Eye (tissue), 1 donor: ENCODE measurements at places on chromosomes 11 and 22.

GRCh38 chr22:45009606-45010531, at the start of gene PHF21B:
Gene PHF21B (minus strand): TSS chr22:45010005. CDS start chr22:45009549, 456 bp downstream.
- peak; percentile 94 for DNase-seq

DNA sequence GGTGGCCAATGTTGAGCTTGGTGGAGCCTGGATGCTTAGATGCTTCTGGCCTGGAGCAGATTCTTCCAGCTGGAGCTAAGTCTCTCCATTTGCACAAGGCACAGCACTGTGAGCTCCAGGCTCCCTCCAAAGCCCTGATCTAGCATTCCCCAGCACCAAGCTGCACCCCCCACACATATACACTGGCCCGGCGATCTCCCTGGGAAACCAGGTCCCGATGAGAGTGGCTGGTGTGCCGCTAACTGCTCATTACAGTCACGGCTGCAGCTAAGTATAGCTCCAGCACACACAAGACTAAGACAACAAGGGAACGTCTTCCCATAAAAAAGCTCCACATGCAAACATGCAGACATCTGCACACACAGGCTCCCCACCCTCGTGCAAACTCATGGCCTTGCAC, 17.6 kb downstream of the KCNC1 start:
- no peak for DNase-seq

DNA sequence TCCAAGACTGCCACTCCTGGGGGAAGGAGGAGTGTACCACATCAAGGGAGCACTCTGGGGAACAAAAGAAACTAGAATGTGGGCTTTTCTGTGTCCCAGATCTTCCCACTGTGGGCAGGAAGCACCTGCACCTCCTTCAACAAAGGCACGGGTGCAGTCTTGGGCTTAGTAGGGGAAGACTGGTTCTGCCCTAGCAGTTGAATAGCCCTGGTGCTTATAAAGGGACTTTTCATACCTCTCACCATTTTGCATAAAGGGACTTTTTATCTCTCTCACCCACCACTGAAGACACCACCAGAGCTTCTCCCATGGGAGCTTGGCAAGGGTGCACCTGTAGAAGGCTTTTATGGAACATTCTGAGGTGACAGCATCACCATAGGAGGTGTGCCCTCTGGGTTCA, 65.8 kb upstream of the MS4A8 start:
- no peak for DNase-seq

DNA sequence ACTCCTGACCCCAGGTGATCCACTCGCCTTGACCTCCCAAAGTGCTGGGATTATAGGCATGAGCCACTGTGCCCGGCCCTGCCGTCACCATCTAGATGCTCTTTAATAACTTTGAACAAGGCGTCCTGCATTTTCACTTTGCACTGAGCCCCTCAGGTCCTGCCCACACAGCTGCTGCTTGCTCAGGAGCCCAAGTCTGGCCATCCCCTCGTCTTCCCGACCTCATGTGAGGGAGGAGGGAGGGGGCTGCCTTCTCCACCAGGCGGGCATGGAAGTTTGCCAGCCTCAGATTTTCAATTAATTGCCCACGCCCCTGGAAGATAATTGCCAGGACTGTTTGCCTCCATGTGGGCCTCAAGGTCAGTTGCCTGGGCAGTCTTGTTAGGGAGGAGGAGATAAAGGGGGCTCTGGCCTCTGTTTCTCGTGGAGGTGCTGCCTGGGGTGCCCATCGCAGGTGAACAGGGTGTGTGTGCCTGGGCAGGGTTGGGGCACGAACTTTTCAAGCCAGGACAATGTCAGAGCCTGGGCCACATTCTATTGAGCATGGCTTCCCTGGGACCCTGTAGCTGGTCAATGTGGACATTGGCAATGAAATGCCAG, 27.9 kb upstream of the MYEOV start:
- no peak for DNase-seq

- no peak for DNase-seq
Observed at GRCh38 chr11:64858467-64859263, 14.2 kb upstream of the CDC42BPG start.

DNA sequence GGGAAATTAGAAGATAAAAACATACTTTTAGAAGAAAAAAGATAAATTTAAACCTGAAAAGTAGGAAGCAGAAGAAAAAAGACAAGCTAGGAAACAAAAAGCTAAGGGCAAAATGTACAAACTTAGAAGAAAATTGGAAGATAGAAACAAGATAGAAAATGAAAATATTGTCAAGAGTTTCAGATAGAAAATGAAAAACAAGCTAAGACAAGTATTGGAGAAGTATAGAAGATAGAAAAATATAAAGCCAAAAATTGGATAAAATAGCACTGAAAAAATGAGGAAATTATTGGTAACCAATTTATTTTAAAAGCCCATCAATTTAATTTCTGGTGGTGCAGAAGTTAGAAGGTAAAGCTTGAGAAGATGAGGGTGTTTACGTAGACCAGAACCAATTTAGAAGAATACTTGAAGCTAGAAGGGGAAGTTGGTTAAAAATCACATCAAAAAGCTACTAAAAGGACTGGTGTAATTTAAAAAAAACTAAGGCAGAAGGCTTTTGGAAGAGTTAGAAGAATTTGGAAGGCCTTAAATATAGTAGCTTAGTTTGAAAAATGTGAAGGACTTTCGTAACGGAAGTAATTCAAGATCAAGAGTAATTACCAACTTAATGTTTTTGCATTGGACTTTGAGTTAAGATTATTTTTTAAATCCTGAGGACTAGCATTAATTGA, 1.0 kb downstream of the MALAT1 start:
- peak; percentile 86 for DNase-seq

GRCh38 chr22:49934160-49934890, 15.9 kb downstream of the CRELD2 start:
- DNase-seq = no peak

DNA sequence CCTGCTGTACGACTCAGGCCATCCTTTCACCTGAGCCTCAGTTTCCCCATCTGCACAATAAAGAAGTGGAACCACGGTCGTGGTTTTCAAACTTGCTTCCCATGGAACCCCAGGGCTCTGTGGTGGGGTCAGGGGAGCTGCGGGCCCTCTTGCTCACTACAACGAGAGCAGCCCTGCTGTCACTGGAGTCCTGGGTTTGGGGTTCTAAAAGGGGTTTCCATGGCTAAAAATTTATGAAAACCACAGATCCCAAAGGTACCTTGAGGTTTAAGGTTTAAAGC, 45.4 kb upstream of the CARS1 start:
- DNase-seq = no peak

DNA sequence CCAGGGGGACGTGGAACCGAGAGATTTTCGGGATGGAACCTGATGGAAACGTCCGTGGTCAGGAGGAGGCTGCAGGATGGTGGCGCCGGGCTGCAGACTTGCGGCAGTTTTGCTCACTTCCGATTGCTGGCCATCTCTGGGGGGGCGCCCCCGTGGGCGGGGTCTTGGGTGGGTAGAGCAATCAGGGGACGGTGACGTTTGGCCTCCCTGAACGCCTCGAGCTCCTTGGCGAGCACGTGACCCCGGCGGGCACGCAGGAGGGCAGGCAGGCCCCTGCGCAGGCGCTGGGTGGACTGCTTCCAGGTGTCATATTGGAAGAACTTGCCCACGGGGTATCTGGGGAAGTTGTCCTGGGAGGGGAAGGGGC, 6.3 kb downstream of the IGF2 start:
- peak; percentile 21 for DNase-seq

- DNase-seq = no peak
Observed at GRCh38 chr11:21817696-21818095, 375.2 kb upstream of the ANO5 start.

GRCh38 chr11:61911701-61912529, 5.5 kb downstream of the RAB3IL1 start:
- DNase-seq = no peak

DNA sequence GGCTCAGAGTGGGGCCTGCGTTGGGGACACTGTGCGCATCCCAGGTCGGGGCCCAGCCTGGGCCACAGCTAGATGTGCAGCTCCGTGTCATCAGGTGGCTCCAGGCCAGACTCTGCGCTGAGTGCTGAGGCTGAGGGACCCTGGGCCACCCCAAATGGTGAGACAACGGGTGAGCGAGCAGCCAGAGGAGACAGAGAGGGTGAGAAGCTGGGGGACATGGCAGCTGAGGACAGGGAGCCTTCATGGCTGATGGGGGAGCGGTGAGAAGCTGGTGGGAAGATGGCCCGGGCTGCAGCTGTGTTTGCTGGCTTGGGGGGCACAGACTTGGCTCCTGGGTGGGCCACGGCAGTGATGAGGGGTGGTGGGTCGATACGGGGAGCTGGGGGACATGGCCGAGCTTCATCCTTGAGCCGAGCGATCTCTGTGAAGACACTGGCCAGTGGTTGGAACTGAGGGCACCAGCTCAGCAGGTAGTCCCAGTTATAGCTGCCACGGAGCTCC, 2.5 kb upstream of the TPP1 start:
- DNase-seq = no peak

DNA sequence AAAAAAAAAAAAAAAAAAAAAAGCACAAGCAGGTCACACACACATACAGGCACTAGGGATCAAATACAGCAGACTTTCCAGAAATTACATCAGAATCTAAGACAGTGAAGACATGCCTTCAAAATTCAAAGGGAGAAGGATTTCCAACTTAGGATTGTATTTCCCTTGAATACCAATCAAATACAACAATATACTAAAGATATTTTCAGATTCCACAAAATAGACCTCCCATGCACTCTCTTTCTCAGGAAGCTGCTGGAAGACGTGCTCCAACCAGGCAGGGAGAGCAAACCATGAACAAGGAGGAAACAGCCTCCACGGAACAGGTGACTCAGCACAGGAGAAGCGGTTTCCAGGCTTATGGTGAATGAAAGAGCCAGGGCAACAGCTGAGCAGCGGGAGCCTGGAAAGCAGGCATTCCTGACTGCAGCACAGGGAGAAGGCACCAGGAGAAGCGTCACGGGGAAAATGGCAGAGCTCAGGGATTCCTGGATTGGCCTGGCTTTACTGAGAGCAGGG, 32.0 kb downstream of the TMEM184B start:
- DNase-seq = peak; percentile 58

GRCh38 chr11:2131371-2132236, 7.6 kb downstream of the IGF2 start:
- DNase-seq = no peak

- no peak for DNase-seq
Observed at GRCh38 chr11:60069450-60069849, 13.0 kb downstream of the MS4A3 start.

DNA sequence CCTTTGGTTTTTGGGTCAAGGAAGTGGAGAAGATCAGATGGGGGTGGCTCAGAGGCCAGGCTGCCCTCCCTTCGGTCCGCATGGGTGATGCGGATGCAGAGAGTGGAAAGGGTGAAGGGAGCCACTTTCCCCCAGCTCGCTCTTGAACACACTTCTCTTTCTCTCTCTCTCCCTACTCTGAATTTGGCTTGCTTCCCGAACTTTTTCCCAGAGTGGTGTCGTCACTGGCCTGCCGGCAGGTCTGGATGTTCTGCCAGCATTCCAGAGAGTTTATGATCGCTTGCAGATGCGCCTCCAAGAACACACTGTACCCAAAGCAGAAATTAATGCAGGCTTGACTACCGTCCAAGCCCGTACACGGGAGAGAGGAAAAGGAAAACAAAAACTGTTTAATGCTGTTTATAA, 103.2 kb downstream of the ZBTB16 start:
- DNase-seq = peak; percentile 96

DNA sequence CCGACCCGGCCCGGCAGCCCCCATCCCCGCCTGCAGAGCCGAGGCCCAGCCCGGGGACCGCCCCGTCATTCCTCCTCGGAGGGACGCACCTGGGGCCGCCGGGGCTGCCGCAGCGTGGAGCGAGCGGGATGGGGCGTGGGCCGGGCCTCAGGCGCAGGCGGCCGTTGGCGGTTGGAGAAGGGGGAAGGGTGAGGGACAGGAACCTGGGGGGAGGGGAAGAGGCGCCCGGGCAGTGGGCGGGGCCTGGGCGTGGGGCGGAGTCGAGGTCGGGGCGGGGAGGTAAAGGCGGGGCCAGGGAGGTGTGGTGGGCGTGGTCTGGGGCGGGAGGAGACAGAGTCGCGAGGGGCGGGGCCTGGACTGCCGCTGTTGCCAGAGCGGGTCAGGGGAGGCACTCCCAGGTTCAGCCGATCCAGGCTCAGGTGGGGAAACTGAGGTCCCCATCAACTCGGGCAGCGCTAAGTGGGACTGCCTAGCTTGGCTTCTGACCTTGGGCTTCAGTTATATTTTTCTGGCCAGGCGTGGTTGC, at the start of gene TESMIN:
TESMIN (minus strand) TSS at position 190 of the 526 bp plus-strand sequence. CDS start 860 bp downstream, outside the sequence.
- peak; percentile 92 for DNase-seq

DNA sequence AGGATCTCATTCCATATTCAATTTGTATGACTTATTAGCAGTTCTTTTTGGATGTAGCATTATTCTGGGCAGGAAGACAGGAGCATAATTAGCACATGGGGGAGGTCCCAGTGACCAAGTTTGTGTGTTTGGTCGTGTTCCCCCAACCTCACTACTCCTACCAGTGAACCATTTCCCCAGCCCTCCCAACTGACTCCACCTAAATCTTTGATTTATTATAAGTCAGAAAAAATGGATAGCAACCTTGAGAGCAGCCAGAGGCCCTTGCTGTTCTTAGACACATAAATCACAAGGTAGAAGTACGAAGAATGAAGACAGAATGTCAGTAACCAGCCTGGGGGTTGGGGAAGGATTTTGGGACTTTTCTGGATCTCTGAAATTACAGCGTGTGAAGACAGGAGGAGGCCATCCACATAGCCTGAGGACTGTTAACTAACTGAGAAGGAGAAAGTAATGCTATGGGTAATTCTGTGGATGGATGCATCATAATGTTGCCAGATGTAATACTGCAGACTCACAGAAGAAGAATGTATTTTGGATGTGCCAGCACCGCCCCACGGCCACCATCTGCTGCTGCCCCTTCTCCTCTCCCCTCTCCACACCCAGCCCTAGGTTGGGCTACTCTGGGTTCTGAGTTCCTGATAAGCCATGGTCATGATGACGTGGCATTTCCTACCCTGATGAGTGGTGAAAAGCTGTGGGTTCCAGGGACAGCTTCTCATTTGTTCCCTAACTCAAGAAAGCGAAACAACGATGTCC, 124.3 kb upstream of the TTC12 start:
- DNase-seq = no peak

GRCh38 chr22:39437791-39438704, 18.8 kb upstream of the MGAT3 start:
- peak; percentile 23 for DNase-seq

GRCh38 chr11:86809561-86809960, 9.2 kb downstream of the PRSS23 start:
- DNase-seq = no peak

- no peak for DNase-seq
Observed at GRCh38 chr11:91396236-91397133, 828.1 kb upstream of the FAT3 start.

- DNase-seq = peak; percentile 57
Observed at GRCh38 chr11:26901162-26901561, 92.8 kb upstream of the FIBIN start.

DNA sequence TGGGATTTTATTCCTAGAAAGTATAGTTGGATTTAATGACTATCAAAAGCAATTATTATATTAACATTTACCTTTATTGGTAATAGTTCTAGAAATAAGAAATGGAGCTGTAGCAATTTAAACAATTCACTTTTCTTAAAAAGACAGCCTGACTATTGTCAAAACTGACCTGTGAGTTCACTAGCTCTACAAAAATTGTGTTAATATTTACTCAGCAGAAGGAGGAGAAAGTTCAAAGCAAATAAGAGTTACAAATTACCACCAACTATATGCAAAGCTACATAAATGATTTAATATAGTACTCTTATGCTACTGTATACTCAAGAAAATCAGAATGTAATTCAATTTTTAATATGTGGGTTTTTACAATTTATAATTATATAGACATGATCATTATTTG, 310.0 kb downstream of the DCDC1 start:
- no peak for DNase-seq

GRCh38 chr11:35363854-35364780, 55.2 kb downstream of the SLC1A2 start:
- DNase-seq = peak; percentile 32
